K562 (cell line): ENCODE measurements at places on chromosomes 3 and 15. TPM values are rescaled to one million over a fixed set of nuclear protein-coding genes. Genes with fewer than 3 reads are reported as not detected.

Gene PEX5L
- polyA plus RNA-seq: not detected in 2 replicates

GRCh38 chr3:16810593-16811367 is 74.0 kb upstream of the PLCL2 start:
- H3K36me3 ChIP-seq: no peaks in the 10 kb centered on the region
- H3K4me3 ChIP-seq: no peak overlapping the region
- H3K4me1 ChIP-seq: no peaks in the 10 kb centered on the region
- H3K27me3 ChIP-seq: no peaks in the 10 kb centered on the region
- H3K27ac ChIP-seq: no peak overlapping the region
- DNase-seq: no peak

Gene OR5K2
- polyA plus RNA-seq: not detected in 2 replicates

- H3K27ac ChIP-seq: no peak overlapping the region
- H3K36me3 ChIP-seq: no peaks in the 10 kb centered on the region; the same call in 2 of the 3 replicates
- no peaks in the 10 kb centered on the region for H3K4me1 ChIP-seq
- no peak for DNase-seq
- H3K27me3 ChIP-seq: no peaks in the 10 kb centered on the region
Measured at GRCh38 chr15:36775209-36775608, 195.8 kb downstream of the CDIN1 start.

Gene VGLL3
- polyA plus RNA-seq: under 0.01 TPM in 1 of 2 replicates, not detected in the other
